Fibroblast of skin of abdomen (primary cell): ENCODE measurements at places on chromosomes 3 and 15.

DNA sequence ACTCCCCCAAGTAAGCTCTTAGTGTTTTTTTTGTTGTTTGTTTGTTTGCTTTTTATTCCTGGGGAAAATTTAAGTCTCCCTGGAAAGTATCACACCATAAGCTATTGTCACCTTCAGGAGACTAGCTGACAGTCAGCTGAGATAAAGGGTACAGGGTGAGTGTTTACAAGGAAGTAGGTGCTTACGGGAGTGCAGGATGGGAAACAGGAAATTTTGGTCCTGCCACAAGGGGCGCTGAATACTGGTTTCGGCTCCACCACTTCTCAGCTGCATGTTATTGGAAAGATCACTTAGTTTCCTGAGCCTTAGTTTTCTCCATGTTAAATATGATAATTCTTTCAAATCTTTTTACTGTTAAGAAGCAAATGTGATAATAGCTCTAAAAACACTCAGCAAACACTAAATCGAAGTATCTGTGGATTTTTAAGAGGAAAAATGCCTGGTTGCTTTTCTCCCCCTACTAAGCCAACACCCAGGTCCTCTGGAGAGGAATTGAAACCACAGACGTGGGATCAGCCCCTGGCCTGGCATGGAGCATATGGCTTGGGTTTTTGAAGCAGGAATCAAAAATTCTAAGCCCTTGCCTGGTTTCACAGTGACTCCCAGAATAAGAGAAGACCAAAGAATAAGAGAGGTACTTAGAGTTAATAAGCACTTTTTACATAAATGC lies 90.7 kb downstream of the SCN11A start:
- peak; percentile 17 for DNase-seq

DNA sequence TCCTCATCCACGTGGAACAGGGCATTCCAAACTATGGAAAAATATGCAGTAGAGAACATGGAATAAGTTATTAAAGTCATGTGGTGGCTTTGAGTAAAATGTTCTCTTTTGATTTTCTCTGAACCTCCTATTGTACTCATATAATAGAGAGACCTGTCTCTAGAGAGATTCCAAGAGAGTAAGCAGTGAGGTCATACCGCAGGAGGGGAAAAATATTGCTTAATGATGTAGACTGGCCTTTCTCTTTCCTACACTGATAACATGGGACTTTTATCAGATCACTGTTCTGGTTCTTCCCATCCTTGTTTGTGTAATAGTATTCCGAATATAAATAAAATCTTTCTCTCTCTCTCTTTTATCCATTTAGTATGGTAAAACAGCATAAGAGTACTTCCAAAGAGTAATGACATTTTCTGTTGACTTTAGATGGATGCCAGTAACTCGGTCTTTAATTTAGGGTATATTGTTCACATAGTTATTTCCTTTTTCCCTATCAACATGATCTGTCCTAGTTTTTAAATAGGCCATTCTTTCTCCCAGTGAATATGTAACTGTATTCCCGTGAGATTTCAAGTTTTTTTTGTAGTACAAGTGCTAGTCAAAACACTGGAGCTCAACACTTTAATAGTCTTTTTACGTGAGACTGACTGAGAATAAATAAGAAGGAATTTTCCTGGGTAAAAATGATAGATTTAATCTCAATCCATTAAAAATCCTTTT lies 814.0 kb upstream of the LMCD1 start:
- DNase-seq, result no peak

DNA sequence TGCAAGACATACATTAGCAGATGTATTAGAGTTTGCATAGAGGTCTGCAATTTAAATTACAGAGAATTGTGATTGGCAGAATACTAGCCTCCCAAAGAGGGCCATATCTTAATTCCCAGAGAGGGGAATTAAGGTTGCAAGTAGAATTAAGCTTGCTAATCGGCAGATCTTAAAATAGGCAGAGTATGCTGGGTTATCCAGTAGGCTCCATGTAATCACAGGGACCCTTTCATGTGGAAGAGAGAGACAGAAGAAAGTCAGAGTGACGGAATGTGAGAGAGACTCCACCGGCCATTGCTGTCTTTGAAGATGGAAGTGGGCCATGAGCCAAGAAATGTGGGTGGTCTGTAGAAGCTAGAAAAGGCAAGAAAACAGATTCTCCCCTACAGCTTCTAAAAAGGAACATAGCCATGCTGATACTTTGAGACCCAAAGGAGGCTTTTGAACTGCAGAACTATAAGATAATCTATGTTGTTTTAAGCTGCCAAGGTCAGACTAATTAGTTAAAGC lies 38.8 kb downstream of the IMPG2 start:
- DNase-seq, result peak; percentile 39

DNA sequence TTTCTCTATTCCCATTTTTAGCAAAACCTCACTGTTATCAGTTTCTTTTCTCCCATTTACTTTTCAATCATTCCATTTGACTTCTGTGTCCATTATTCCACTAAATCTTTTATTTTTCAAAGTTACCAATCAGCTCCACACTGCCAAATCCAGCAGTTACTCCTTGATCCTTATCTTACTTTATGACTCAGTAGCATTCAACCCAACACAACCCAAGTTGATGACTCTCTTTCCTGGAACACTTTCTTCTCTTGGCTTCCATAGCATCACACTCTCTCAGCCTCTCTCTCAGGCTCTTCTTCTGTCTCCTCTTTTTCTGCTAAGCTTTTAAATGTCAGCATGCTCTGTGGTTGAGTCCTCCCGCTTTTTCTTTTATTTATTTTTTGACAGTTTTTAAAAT lies 36.3 kb downstream of the RASGRP1 start:
- peak; percentile 50 for DNase-seq

DNA sequence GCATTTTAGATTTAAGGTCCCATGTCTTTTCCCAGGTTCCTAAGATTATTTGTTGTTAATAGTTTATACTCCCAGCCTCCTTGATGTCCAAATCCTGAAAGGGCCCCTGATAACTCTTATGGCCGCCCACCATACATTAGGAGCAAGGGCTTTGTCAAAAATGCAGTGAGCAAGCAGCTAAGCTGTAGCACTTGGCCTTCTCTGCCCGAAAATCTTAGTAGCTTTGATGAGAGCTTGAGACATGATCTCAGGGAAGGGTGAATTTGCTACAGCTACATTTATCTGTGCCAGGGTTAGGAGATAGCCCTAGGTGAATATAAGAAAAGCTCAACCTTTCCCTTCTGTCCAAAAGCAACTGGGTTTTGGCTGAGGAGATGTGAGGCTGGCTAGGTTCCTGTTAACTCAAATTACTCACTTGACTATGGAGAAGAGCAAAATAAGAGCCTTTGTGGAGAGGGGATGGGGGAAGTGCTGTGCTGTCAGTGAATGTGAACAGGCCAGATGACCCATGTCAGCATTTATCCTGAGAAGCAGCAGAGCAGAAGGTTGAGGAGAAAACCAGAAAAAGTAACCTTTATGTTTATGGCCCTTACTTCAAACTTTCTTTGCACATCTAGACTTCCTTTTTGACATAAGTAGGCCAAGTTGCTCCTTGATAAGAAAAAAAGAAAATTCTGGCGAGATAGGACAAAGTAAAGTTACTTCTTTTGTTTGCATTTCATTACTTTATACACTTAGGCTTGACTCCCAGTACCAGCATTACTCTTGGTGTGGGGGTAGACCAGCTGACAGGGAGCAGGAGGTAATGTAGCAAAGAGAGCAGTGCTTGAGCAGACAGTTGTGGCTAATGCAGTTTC lies 21.1 kb downstream of the MAPK6 start:
- no peak for DNase-seq

DNA sequence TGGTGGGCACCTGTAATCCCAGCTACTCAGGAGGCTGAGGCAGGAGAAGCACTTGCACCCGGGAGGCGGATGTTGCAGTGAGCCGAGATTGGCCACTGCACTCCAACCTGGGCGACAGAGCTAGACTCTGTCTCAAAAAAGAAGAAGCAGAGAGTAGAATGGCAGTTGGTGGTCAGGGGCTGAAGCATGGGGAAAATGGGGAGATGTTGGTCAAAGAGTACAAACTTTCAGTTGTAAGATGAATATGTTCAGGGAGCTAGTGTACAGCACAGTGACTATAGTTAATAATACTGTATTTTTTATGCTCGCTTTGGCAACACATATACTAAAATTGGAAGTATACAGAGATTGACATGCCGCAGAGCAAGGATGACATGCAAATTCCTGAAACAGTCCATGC lies 41.5 kb downstream of the PCNP start:
- no peak for DNase-seq

DNA sequence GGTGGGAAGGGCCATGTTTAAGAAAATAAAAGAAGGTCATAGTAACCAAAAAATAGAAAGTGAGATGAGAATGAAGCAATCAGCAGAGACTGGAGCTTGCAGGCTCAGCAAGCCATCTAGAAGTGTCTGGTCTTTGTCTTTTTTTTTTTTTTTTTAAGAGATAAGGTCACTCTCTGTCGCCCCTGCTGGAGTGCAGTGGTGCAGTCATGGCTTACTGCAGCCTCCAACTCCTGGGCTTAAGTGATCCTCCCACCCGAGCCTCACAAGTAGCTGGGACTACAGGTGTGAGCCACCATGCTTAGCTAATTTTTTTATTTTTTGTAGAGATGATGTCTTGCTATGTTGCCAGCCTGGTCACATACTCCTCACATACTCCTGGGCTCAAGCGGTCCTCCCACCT lies 36.2 kb downstream of the GXYLT2 start:
- DNase-seq, result no peak

- no peak for DNase-seq
These were observed 410.4 kb downstream of the SHQ1 start for GRCh38 chr3:72437661-72438406.

- peak; percentile 26 for DNase-seq
These were observed 1.1 kb upstream of the RNU6-1 start for GRCh38 chr15:67840749-67841512.

GRCh38 chr3:60323651-60324050 lies 927.6 kb downstream of the FHIT start:
- no peak for DNase-seq

- DNase-seq, result no peak
These were observed 216.9 kb downstream of the ZBTB20 start for GRCh38 chr3:114929971-114930732.

GRCh38 chr15:62931650-62932049 lies 110.9 kb upstream of the TPM1 start:
- no peak for DNase-seq

GRCh38 chr3:183968666-183969245 lies 48.9 kb downstream of the ABCC5 start:
- no peak for DNase-seq

DNA sequence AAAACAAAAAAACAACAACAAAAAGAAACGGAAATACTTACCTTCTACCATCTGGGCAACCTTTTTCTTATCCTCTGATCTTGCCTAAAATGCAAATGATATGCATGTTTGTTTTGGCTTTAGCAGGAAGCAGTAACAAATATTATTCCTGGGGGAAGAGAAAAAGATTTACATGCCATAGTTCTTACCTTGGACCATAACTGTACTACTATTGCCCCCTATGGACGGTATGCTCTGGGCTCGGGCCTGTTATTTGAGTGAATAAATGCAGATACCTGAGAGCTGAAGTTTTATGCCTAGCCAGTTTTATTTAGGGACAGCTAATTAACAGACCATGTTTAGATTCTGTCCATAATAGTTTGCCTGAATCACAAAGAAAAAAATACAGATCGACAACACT lies 12.6 kb upstream of the STARD5 start:
- DNase-seq, result peak; percentile 33

GRCh38 chr15:42693942-42694341 lies 43.0 kb downstream of the CDAN1 start:
- no peak for DNase-seq

DNA sequence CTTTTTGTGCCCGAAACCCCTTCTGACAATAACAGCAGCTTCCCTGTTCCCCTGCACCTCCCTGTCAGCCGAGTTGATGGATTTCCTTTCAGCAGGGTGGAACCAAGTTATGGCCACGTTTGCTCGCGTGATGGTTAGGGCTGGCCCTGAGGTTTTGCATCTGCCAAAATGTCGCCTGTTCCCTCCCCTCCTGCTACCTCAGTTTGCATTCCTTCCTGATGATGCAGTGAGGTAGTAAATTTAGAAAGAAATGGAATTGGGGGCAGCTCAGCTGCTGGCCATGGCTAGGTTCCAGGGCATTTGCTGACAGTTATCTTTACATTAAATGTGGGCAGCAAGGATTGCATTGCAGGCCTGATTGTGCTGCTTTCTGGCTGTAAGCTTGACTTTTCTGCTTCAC lies 13.2 kb downstream of the LIMD1 start:
- DNase-seq, result peak; percentile 83

DNA sequence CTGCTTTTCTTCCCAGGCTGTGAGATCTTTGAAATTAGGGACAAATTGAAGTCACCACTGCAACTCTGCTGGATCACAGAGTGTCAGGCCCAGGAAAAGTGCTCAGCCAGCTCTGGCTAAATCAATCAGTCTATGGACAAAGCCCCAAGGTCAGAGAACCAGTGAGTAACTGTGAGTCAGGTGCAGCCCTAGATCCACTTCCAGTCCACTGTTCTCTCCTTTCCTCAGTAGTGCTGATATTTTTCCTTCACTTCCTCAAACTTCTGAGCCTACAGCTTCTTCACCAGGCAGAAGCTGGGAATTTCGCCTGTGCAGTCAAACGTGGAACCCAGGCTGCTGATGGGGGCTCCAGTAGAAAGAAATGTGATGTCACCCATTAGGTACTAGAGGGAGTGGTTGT lies 75.1 kb upstream of the TRIM42 start:
- DNase-seq, result no peak

- DNase-seq, result no peak
These were observed 7.3 kb upstream of the SNRK start for GRCh38 chr3:43279082-43279481.

- no peak for DNase-seq
These were observed 68.4 kb downstream of the CRTC3 start for GRCh38 chr15:90598031-90598577.

GRCh38 chr3:107795514-107796094 lies 272.8 kb downstream of the BBX start:
- DNase-seq, result no peak

DNA sequence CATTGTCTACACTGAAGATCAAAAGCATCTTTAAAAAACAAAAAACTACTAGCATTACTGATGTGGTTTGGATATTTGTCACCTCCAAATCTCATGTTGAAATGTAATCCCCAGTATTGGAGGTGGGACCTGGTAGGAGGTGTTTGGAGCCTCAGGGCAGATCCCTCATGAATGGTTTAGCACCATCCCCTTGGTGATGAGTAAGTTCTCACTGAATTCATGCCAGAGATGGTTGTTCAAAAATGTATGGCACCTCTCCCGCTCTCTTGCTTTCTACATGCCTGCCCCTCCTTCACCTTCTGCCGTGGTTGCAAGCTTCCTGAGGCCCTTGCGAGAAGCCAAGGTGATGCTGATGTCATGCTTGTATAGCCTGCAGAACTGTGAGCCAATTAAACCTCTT lies 136.6 kb upstream of the FHIT start:
- no peak for DNase-seq

- DNase-seq, result no peak
These were observed 327.2 kb downstream of the LRTM1 start for GRCh38 chr3:54600441-54601204.

DNA sequence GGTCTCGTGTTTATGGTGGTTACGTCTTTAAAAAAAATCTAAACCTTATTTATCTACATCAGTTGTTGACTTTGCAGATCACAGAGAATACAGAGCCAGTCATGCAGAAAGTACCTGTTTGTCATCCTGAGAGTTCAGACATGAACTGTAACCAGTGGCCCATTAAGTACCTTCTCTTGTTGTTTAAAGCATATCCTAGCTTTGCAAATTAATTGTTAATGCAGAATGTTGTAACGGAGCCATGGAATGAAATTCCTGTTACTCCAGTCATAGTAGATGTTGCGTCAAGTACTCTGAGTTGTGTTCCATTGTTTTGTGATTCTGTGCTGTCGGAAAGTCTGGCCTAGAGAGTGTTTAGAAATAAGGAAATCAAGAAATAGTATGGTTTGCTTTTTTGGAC lies 205.2 kb downstream of the RBMS3 start:
- peak; percentile 64 for DNase-seq
